CD14-positive monocyte (primary cell): ENCODE measurements at places on chromosomes 12 and 14. TPM values are rescaled to one million over a fixed set of nuclear protein-coding genes. Genes with fewer than 3 reads are reported as not detected.

Gene CAPZA3
- not detected for polyA plus RNA-seq

DNA sequence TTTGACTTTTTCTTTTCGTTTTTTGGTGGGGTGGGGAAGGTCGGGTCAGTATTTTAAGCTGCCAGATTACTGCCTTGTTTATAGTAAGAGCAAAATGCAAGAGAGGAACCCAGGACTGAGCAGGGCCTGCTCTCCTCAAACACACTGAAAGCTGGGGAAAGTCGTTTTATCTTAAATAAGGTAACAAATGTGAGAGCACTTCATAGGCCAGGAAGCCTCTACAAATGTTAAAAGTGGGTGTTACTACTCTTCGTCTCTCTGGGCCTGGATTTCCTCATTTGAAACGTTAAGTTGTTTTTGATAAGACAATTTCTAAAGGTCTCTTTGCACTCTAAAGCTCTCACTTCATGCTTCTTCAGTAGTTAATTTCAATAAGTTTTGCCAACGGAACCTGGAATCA is 33.8 kb downstream of the PLEKHG7 start:
- peaks cover 3% of the 10 kb centered on the region for H3K4me1 ChIP-seq
- H3K36me3 ChIP-seq, result no peaks in the 10 kb centered on the region

GRCh38 chr12:116104167-116104767 is 173.2 kb downstream of the MED13L start:
- no peak overlapping the region for H3K4me3 ChIP-seq
- no peak overlapping the region for H3K27ac ChIP-seq
- no peak for DNase-seq
- H3K36me3 ChIP-seq, result peaks cover 8% of the 10 kb centered on the region

DNA sequence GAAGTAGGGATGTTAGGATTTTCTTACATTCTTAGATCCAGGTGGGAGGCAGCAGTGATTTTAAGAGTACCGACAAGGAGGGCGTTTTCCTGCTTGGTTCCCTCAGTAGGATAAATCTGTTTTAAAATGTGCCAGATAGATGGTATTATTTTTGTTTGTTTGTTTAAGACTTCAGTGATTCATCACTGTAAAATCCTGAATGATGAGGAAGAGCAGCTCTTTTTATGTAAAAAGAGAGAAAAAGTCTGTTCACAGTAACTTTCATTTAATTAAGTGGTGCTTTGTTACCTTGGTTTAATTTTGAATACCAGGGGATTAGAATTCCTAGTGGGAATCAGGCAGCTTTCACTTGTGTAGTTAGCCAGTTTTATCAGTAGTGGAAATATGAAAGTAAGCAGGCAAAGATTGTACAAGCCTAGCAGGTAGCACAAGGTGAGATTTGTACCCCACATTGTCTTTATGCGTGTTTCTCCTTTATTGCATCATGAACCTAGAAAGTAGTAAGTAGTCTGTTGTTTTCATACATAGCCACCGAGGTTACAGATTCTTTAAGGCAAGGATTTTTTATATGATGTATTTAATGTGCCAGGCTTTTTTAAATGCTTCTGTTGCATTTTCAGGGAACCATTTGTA is 349.6 kb downstream of the CCDC91 start:
- H3K27me3 ChIP-seq, result no peaks in the 10 kb centered on the region
- no peaks in the 10 kb centered on the region for H3K4me1 ChIP-seq
- no peak for DNase-seq
- H3K4me3 ChIP-seq, result no peak overlapping the region

Gene SLC6A13
- polyA plus RNA-seq, result not detected

Gene CYP46A1
- not detected in 2 replicates for polyA plus RNA-seq

DNA sequence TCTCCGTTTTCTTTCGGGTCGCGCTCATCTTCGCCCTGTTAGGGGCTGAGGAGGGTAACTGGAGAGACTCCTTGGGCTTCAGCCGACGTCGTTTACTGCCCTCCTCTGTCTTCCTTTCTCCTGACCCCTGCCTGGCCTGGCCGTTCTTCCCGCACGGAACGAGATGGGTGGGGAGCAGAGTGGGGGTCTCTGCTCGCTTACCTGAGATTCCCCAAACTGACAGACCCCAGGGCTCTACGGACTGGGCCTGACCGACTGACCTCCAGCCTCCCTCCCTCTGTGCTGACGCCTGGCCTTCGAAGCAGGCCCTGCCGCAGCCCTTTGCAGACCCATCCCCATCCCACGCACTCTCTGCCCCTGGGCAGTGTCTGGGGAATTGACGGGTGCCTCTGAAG is 439 bp downstream of the GOLGA5 start:
- H3K27me3 ChIP-seq, result no peaks in the 10 kb centered on the region
- DNase-seq, result peak; percentile 23
- peaks cover 16% of the 10 kb centered on the region for H3K36me3 ChIP-seq
- peaks cover 22% of the 10 kb centered on the region for H3K4me1 ChIP-seq
- H3K27ac ChIP-seq, result peak overlapping the region; percentile 90

Gene USP44
- polyA plus RNA-seq, result 0.12 TPM

GRCh38 chr12:111150921-111151840 is 217.7 kb downstream of the PHETA1 start:
- no peaks in the 10 kb centered on the region for H3K36me3 ChIP-seq
- no peaks in the 10 kb centered on the region for H3K27me3 ChIP-seq
- H3K4me1 ChIP-seq, result peaks cover 11% of the 10 kb centered on the region
- no peak overlapping the region for H3K27ac ChIP-seq

Gene FSCB
- not detected for polyA plus RNA-seq

GRCh38 chr14:45877981-45878380 is 625.0 kb upstream of the MIS18BP1 start:
- H3K4me1 ChIP-seq, result no peaks in the 10 kb centered on the region
- no peak overlapping the region for H3K27ac ChIP-seq

- no peak for DNase-seq
- no peak overlapping the region for H3K27ac ChIP-seq
Measured at GRCh38 chr12:2806700-2807099, 5.8 kb upstream of the ITFG2 start.

GRCh38 chr12:132866251-132866828 is 21.1 kb downstream of the CHFR start:
- H3K4me3 ChIP-seq, result no peak overlapping the region
- no peaks in the 10 kb centered on the region for H3K4me1 ChIP-seq
- peaks cover 87% of the 10 kb centered on the region for H3K36me3 ChIP-seq
- peak overlapping the region; percentile 36 for H3K27ac ChIP-seq
- no peaks in the 10 kb centered on the region for H3K27me3 ChIP-seq

Gene MSI1
- not detected in 2 replicates for polyA plus RNA-seq

GRCh38 chr12:109504068-109504467 is 26.6 kb downstream of the UBE3B start:
- peaks cover 100% of the 10 kb centered on the region for H3K36me3 ChIP-seq
- H3K27ac ChIP-seq, result no peak overlapping the region
- no peak for DNase-seq
- H3K27me3 ChIP-seq, result no peaks in the 10 kb centered on the region
- H3K4me1 ChIP-seq, result no peaks in the 10 kb centered on the region

Gene CLEC7A
- polyA plus RNA-seq, result 235 TPM

Gene SLC10A1
- not detected for polyA plus RNA-seq

Gene CLEC9A
- polyA plus RNA-seq, result not detected

- H3K27ac ChIP-seq, result no peak overlapping the region
- DNase-seq, result no peak
- no peak overlapping the region for H3K4me3 ChIP-seq
- no peaks in the 10 kb centered on the region for H3K27me3 ChIP-seq
- no peaks in the 10 kb centered on the region for H3K36me3 ChIP-seq
Measured at GRCh38 chr12:42260518-42260917, 22.5 kb upstream of the YAF2 start.

DNA sequence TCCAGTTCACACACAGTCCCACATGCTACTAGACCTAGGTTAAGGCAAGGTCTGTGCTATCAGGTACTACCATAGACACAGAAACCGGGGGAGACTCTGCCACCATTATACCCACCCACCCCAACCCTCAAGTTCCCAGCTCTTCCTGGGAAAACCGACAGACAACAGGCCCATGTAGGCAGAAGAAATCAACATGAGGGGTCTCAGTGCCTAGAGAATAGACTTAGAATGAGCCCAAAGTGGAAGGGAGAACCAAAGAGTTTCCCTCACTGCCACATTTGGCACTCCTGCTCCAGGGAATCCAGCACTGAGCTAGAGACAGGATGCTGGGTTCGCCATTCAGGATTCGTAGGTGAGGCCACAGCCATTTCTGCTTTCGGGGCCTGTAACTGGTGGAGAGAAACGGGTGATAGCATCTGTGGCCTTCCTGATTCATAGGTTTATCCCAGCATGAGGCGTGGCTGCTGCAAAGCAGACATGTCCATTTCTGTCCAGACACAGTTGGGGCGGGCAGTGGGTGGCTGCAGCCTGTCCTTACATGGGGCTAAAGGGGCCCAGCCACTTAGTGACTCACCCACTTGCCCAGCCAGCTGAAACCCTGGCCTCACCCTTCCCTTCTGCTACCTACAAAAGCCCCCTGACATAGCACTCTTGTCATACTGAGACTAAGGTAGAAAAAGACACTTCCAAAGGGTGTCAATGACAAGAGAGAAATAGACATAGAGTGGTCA is 69.4 kb downstream of the IRF2BPL start:
- no peak overlapping the region for H3K4me3 ChIP-seq
- peaks cover 54% of the 10 kb centered on the region for H3K4me1 ChIP-seq
- H3K27me3 ChIP-seq, result no peaks in the 10 kb centered on the region
- peak; percentile 73 for DNase-seq
- peak overlapping the region; percentile 42 for H3K27ac ChIP-seq
- no peaks in the 10 kb centered on the region for H3K36me3 ChIP-seq

- H3K4me1 ChIP-seq, result no peaks in the 10 kb centered on the region
- no peak overlapping the region for H3K27ac ChIP-seq
- no peaks in the 10 kb centered on the region for H3K27me3 ChIP-seq
- no peak overlapping the region for H3K4me3 ChIP-seq
Measured at GRCh38 chr14:95488376-95489213, 27.9 kb downstream of the SYNE3 start.

GRCh38 chr14:76710056-76711010 is 50.9 kb upstream of the VASH1 start:
- DNase-seq, result peak; percentile 80
- no peak overlapping the region for H3K27ac ChIP-seq
- H3K4me1 ChIP-seq, result no peaks in the 10 kb centered on the region
- no peaks in the 10 kb centered on the region for H3K27me3 ChIP-seq
- no peak overlapping the region for H3K4me3 ChIP-seq

- H3K27me3 ChIP-seq, result no peaks in the 10 kb centered on the region
- no peak for DNase-seq
- no peaks in the 10 kb centered on the region for H3K4me1 ChIP-seq
- H3K4me3 ChIP-seq, result no peak overlapping the region
- H3K27ac ChIP-seq, result no peak overlapping the region
Measured at GRCh38 chr14:93720981-93721483, 67.3 kb downstream of the PRIMA1 start.

Gene IL31
- polyA plus RNA-seq, result not detected

DNA sequence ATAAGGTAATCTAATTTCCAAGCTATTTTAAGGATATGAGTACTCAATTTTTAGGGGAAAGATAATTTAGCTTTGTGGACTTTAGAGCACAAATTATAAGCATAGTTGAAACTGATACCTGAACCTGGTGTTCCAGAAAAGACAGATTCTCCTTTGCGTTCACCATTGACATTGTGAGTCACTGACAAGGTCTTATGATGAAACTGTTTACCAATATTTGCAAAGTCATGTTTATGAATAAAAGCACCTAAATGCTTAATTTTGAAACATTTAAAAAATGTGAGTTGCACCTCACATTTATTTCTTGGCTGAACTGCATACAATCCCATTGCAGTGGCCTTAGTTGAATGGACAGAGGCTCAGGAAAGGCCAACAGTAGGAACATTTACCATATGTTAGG is 3.9 kb downstream of the BCAT1 start:
- H3K4me3 ChIP-seq, result no peak overlapping the region
- no peaks in the 10 kb centered on the region for H3K27me3 ChIP-seq
- no peak overlapping the region for H3K27ac ChIP-seq
- peaks cover 39% of the 10 kb centered on the region for H3K4me1 ChIP-seq
- no peak for DNase-seq

DNA sequence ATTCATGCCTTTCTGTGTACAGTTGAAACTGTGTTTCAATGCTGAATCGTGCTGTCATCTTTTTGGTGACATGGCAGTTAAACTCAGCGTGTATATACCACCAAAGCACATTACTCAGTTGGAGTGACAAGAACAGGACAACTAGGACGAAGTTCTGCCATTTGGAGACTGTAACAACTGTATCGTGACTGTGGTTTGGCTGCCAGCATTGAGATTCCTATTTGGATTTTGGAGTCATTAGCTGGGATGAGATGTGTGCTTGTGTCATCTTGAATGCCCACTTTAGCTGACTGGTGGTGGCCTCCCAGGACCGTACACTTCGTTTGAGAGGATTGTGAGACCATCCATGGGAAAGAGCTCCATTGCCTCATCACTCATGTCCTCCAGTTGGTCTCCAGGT is 42.9 kb downstream of the FBXL14 start:
- DNase-seq, result no peak
- H3K4me3 ChIP-seq, result no peak overlapping the region
- no peaks in the 10 kb centered on the region for H3K4me1 ChIP-seq
- H3K27me3 ChIP-seq, result no peaks in the 10 kb centered on the region
- H3K36me3 ChIP-seq, result no peaks in the 10 kb centered on the region
- no peak overlapping the region for H3K27ac ChIP-seq

- no peak for DNase-seq
- peaks cover 94% of the 10 kb centered on the region for H3K36me3 ChIP-seq
- H3K4me1 ChIP-seq, result peaks cover 10% of the 10 kb centered on the region
- H3K4me3 ChIP-seq, result no peak overlapping the region
- H3K27me3 ChIP-seq, result no peaks in the 10 kb centered on the region
Measured at GRCh38 chr14:50920482-50921230, 23.6 kb downstream of the PYGL start.

DNA sequence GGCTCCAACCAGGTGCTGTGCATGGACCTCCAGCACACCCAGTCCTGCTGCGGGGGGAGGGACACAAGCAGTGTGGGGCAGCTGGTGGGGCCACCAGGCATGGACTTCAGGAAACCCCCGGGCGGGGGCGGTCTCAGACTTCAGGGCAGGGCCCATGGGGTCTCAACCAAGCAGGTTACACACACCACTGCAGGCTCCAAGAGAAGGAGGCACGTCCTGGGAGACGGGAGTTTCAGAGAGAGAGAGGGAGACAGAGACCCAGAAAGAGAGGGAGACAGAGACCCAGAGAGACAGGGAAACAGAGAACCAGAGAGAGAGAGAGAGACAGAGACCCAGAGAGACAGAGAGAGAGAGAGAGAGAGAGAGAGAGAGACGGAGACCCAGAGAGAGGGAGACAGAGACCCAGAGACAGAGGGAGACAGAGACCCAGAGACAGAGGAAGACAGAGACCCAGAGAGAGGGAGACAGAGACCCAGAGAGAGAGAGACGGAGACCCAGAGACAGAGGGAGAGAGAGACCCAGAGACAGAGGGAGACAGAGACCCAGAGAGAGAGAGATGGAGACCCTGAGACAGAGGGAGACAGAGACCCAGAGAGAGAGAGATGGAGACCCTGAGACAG is 128.9 kb downstream of the NCOR2 start:
- H3K4me3 ChIP-seq, result no peak overlapping the region
- DNase-seq, result no peak
- peaks cover 80% of the 10 kb centered on the region for H3K36me3 ChIP-seq
- peaks cover under 1% of the 10 kb centered on the region for H3K4me1 ChIP-seq

Gene SIX1
- not detected in 2 replicates for polyA plus RNA-seq

Gene KRT72
- polyA plus RNA-seq, result not detected

- H3K27me3 ChIP-seq, result no peaks in the 10 kb centered on the region
- H3K27ac ChIP-seq, result no peak within 1 kb of the TSS
- H3K4me3 ChIP-seq, result peak within 1 kb of the TSS; percentile 87
- H3K36me3 ChIP-seq, result no peaks in the 10 kb centered on the region
Measured at GRCh38 chr12:103840876-103841689, at the start of gene NT5DC3. TSS of gene NT5DC3 (minus strand) at chr12:103841234. CDS start at chr12:103841156, 78 bp downstream.

Gene SETD1B
- polyA plus RNA-seq, result 6.6 and 9.0 TPM in 2 replicates
